ENCODE measurements at places on chromosomes 11 and 22.
A peak's percentile ranks its signal among the peaks of the same experiment; 100 is the strongest.

DNA sequence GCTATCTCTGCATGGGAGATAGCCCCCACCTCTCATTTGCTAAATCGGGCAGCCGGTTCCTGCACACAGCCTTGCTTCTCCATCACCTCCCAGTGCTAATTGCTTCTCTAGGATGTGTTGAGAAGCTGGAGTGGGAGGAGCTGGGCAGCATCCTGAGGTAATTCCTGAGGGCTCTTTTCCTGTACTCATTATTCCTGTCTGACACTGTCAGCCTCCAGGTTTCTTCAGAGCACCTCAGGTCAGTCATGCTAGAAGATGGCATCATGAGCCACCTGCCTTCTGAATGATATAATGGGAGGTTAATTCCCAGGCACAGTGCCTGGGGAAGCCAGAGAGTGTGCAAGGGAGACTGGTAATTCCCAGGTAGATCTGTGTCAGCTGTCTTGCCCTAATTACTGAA lies 133.0 kb downstream of the RAB38 start:
- DNase-seq = no peak

DNA sequence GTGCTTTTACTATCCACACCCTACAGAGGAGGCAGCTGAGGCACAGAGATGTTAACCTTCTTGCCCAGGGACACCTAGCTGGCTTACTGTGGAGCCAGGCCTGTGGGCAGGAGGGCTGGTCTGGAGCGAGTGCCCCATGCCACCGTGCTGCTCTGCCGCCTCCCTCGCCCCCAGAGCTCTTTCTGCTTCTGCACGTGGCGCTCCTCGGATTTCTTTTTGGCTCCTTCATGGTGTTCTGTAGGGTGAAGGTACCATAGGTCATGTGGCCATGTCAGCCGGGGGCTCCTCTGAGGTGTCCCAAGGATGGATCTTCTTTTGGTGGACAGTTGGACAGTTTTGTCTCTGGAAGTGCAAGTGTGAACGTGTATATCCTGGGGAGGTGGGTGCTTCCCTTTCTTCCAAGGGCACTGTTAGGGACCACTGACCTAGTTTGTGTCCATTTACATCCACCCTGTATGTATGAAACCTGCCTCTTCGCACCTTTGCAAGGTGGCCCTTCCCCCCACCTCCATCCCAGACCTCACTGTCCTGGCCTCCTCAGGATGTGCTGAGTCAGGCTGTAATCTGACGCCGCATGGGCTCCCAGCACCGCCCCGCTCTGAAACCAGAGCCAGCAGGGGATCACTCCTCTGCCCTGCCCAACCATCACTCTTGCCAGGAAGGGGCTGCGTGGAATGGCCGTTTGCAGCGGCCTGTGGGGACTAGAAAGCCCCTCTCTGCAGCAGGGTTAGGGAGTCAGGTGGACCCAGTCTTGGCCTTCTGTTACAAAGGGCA lies 31.7 kb downstream of the POLR3H start:
- no peak for DNase-seq

GRCh38 chr22:27129266-27129665 lies 471.9 kb downstream of the MIAT start:
- no peak for DNase-seq

DNA sequence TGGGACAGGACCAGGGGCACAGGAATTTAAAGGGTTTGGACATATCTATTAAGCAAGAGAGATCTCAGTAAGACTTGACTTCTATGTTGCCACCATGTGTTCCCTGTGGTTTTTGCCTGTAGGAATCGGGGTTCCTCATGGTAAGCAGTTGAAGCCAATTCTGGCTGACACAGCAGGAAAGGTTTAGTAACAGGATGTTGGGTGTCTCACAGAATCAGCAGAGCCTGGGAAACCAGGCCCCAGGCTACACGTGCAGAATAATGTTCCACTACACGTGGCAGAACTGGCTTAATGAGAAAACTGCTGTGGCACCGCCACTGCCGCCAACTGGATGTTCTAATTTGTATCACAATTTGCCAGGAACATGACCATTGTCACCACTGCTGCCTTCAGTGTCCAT lies 264.6 kb upstream of the PLET1 start:
- no peak for DNase-seq

DNA sequence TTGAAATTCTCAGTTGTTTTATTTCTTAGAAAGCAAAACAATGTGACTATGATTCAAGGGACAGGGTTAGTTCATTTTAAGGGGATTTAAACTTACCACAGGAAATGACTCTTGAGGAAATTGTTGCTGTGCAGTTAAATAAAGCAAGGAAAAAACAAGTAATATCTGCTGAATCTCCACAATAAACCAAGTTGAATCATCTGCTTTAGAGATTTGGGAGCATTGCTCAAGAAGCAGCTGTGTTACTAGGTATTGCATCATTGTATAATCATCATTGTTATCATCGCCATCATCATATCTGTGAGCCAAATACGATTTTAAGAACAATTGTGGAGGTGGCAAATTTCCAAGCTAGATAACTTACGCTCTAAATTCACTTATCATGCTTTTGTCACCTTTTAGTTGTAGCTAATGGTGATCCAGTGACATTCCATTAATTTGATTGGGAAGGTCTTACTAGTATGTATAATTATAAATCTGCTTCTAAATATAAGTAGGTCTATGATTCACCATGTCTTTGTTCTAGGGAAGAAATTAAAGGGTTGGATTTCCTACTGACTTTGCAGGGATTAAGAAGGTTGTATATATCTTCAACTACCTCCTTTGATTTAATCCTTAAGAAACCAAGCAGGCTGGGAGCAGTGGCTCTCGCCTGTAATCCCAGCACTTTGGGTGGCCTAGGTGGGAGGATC lies 19.9 kb downstream of the MMP10 start:
- DNase-seq = no peak

- DNase-seq = no peak
These were observed 104.2 kb downstream of the WT1 start for GRCh38 chr11:32331098-32331497.

GRCh38 chr11:107427569-107428180 lies 29.9 kb downstream of the CWF19L2 start:
- no peak for DNase-seq

DNA sequence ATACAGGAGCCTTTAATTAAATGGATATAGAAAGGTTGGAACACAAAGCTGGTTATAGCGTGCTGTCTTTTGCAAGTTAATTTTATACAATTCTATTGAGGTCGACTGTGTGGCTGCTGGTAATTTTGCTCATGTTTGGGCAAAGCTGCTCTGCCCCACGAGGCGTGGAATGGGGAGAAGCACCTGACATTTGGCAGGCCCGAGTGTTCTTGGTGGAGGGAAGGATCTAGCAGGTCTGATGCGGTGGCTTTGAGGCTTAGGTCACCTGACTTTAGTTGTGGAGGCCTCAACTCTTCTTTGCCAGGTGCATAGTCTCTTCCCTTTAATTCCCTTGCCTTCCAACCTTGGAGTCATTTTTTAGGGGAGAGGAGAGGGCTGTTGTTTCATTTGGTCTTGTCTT lies 97.3 kb downstream of the ZBTB16 start:
- DNase-seq = no peak

DNA sequence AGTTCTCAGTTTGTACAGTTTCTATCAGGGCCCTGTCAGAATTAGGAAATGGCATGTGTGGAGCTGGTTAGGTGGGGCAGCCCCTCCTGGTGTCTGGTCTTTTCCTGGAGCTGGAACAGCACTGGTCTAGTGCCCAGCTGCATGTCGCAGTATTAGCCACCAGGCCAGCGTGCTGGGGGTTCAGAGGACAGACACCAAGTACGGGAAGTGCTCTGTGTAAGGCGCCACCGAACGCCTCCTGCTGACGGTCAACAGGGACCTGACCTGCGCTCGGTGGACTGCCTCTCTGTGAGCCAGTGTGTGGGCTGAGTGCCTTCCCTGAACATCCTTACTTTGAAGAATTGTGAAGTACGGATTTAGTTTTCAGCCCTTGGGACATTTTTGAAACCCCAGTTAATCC lies 33.9 kb downstream of the AP2A2 start:
- DNase-seq = no peak

DNA sequence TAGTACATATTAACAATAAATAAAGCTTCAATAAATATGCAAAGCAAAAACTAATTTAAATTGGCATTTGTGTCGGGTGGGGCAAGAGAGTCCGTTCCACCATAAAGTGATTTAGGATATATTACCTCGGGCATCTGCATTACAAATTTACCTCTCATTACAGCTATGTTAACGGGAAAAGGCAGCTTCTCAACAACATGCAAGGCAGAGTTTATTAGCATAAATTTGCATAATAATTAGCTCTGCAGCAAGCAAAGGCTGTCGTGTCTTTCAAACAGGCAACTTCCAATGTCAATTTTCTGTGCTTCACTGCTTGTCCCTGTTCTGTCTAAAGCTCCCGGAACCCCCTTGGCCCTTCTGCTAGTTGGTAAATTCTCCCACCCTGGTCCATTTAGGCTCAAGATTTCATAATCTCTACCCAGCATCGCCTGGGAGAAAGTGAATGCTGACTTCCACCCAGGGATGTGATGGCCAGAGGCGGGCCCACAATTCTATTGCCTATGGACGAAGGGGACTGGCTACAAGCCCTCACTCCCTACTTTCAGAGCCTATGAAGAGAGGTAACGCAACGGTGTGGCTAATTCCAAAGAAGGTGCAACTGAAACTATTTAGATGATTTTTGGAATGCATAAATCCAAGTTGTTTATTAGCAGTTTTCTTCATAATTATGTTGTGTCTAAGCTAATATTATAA lies 462.1 kb downstream of the OPCML start:
- DNase-seq = no peak

- DNase-seq = no peak
These were observed 37.0 kb downstream of the AP2A2 start for GRCh38 chr11:962688-963087.

- no peak for DNase-seq
These were observed 54.1 kb downstream of the CEP164 start for GRCh38 chr11:117381481-117382387.

DNA sequence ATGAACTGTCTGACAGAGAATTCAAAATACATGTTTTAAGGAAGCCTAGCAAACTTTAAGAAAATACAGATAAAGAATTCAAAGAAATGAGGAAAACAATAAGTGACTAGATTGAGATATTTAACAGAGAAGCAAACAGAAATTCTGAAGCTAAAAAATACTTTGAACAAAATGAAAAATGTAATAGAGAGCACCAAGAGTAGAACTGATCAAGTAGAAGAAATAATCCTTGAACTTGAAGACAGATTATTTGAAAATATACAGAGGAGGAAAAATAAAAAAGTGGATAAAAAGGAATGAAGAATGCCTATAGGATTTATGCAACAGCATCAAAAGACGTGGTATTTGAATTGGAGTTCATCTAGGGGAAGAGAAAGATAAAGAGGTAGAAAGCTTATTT lies 101.9 kb upstream of the OR4B1 start:
- no peak for DNase-seq

- DNase-seq = no peak
These were observed 552 bp downstream of the DSCAML1 start for GRCh38 chr11:117796456-117796871.

GRCh38 chr11:7551571-7551970 lies 37.8 kb downstream of the PPFIBP2 start:
- DNase-seq = no peak

- no peak for DNase-seq
These were observed 752.9 kb downstream of the CNTN5 start for GRCh38 chr11:99773646-99774045.

DNA sequence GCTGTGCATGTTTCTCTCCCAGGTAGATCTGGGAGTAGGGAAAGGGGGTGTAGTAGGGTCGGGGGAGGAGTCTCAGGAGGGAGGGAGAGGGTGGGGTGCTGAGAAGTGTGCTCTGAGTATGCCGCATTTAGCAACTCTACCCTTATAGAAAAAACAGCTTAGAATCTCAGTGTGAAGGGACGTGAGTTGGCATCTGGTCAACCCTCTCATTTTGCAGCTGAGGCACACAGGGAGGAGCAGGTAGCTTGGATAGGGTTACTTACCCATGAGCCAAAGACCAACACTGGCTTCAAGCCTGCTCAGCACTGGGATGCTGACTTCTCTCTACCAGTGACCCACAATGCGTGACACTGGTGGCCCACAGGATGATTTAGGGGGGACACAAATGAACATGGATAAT lies 95.9 kb downstream of the FBXO7 start:
- no peak for DNase-seq

DNA sequence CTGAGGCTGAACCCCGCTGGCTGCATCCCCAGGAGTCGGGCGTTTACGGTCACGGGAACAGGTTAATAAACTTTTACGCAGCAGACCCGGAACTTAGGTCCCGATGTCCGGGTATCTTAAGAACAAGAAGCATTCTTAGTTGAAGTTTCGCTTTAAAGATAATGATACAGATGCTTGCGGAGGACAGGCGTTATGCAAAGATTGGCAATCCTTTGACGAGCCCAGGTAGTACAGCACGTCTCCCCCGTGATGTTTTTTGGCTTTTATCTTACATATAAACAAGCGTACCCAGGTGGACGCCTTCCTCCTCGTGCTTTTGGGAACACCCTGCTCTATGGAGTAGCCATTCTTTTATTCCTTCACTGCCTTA lies 871 bp upstream of the TOLLIP start:
- DNase-seq = no peak

GRCh38 chr11:57964660-57965059 lies 59.0 kb upstream of the OR9Q1 start:
- no peak for DNase-seq

- DNase-seq = no peak
These were observed 9.9 kb upstream of the MYEOV start for GRCh38 chr11:69284081-69284511.

- DNase-seq = no peak
These were observed 146.2 kb upstream of the RASSF10 start for GRCh38 chr11:12862696-12863469.

- no peak for DNase-seq
These were observed 103.8 kb downstream of the GRIK4 start for GRCh38 chr11:120615391-120615790.

GRCh38 chr11:14713496-14714244 lies 70.1 kb downstream of the PDE3B start:
- no peak for DNase-seq

- DNase-seq = no peak
These were observed 459 bp downstream of the SF3B2 start for GRCh38 chr11:66052664-66052982.

DNA sequence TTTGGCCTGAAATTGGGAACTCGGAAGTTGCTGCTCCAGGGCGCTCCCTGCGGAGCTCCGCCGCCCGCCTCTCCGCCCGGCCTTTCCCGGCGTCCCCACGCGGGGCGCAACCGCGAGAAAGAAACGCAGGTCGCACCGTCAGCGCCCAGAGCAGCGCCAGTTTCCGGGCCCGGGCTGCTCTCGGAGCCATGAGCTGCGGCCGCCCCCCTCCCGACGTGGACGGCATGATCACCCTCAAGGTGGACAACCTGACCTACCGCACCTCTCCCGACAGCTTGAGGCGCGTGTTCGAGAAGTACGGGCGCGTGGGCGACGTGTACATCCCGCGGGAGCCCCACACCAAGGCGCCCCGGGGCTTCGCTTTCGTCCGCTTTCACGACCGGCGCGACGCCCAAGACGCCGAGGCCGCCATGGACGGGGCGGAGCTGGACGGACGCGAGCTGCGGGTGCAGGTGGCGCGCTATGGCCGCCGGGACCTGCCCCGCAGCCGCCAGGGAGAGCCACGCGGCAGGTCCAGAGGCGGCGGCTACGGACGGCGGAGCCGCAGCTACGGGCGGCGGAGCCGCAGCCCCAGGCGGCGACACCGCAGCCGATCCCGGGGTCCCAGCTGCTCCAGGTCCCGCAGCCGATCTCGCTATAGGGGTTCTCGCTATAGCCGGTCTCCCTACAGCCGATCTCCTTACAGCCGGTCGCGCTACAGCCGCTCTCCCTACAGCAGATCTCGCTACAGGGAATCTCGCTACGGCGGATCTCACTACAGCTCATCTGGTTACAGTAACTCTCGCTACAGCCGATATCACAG lies 521 bp downstream of the SRSF8 start:
- DNase-seq = peak; percentile 77
